ENCODE measurements at places on chromosomes 2 and 18.

DNA sequence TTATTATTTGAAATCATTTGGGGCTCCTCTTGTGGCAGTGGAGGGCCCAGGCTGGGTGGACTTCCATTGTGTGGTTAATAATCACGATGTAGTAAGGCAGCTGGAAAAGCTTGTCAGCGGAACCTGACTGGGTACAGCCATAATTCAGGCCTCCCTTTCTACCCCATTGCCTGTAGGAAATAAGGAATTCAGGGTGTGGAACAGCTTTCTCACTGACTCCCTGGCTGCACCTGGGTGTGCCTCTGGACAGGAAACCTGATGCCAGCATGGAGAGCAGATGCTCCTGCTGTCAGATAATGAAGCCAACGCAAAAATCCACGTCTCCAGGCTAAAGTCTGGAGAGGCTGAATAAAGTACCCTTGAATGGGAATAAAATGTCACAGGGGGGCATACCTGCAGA, 44.2 kb downstream of the LYPD6B start:
- no peak for DNase-seq

- no peak for DNase-seq
These were observed 46.1 kb upstream of the PLB1 start for GRCh38 chr2:28449488-28450395.

- DNase-seq, result no peak
These were observed 186.0 kb upstream of the HDAC4 start for GRCh38 chr2:239586651-239587310.

DNA sequence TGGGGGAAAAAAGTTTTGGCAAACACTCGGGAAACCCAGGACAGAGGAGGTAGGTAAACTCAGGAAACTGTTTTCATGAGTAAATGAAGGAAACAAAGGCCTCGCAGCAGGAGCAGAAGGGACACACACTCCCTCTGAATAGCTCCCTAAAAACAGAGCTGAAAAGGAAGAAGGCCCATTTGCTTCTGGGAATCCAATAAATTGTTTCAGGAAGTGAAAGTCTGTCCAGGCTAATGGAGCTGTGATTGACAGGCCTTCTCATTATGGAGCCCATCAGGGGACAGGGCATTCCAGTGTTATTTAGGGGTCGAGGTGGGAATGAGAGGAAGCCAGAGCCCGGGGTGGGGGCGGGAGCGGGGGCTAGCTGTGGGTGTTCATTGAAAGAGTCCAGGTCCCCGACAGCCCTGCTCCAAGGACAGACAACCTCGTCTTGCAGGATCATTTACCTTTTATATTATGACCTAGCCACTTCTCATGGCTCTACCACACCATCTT, 81.2 kb downstream of the GBX2 start:
- no peak for DNase-seq

DNA sequence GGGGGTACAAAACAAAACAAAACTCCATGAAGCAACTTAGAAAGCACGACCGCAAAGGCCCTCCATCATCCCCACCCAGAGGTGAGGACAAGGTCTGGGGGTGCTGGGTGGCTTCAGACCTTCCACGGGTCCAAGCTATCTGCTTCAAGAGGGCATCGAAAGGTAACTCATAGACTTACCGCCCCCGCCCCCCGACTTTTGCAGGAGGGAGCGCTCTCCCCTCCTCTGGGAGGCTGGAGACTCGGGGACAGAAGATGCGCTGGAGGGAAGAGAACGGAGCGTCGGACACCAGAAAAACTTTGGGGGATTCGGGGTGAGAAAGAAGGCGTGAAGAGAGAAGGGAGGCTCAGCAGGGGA, 300 bp upstream of the STON1 start:
- no peak for DNase-seq

GRCh38 chr2:62465741-62466502, 40.1 kb downstream of the TMEM17 start:
- no peak for DNase-seq

DNA sequence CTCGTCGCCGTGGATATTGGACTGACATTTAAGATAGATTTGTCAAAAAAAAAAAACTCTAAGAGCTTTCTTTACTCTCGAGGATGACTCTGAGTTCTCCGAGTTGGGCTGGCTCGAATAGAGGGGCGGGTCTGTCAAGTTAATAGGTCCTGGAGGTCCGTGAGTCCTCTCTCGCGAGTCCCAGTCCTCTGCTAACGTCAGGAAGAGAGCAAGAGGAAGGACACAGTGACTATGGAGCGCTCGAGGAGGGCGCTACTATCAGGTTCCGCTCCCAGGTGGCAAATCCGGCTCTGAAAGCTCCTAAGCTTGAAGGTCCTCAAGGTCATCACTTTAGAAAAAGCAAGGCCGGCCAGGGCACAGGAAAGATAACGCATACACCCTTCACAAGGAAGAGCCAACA, 404 bp upstream of the AKAIN1 start:
- DNase-seq, result no peak

DNA sequence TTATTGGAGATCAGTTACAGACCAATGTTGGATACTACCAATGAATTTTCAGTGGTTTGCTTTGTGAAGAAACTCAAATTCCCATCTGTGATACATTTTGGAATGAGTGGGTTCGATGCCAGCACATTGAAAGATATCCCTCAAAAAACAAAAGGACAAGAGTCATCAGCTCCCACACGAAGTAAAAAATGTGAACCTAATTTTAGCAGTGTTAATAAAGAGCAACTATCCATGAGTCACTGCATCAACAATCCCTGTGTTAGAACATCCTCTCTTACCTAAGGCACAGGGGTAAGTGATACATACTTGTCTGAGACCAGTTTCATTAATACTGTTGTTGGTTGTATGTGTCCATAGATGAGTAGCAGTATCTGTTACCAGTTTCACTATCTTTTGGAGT, 551.8 kb upstream of the SOX11 start:
- DNase-seq, result no peak

DNA sequence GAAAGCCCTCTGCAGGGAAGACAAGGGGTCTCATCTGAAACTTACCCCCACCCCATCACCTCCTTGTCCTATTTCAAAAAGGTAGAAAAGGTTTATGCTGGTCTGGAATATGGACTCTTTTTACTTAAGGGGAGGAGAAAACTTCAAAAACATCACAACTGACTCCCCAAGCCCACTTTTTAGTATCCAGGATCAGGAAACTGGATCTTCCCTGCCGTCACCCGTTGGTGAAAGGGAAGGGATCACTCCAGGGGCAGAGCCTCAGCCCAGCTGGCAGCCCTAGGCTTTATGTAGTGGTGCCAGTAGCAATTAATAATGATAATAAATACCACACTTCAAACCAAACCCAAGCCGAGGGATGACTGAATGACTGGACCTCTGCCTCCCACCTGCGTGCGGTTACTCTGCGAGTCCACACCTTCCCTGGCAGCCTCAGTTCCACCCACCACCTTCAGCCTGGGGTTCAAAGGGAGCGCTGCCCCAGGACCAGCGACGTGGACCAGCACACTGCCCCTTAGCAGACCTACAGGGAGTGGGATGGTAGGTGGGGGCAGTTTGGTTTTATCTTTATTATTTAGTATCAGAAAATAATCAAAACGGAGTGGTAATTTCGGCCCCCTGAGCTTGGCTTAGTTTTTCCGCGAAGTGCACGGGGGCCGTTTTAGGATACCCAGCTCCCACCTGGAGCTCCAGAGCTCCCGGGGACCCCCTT, 4.9 kb upstream of the GATA6 start:
- no peak for DNase-seq

All from left kidney (tissue), 8 donors.